A172 (cell line): ENCODE measurements at places on chromosomes 4 and X. TPM values are rescaled to one million over a fixed set of nuclear protein-coding genes. Genes with fewer than 3 reads are reported as not detected.
A peak's percentile ranks its signal among the peaks of the same experiment; 100 is the strongest.

GRCh38 chr4:184279496-184280061 is 61.9 kb upstream of the ENPP6 start:
- DNase-seq = no peak

DNA sequence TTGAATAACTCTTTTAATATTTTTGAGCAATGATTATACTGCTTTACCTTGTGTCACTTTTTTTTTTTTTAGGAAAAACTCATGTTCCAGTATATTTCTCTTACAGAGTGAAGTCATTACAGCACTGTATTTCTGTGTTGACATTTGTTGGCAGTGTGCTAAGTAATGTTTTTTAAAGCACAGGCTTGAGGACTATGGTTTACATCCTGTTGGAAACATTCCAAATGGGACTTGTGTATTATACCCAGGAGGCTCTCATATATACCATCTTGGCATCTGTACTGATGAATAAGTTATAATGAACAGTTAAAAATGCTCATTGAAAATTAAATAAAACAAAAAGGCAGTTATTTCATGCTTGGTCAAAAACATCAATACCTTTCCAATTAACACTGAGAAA is 33.8 kb downstream of the CEP44 start:
- peak; percentile 4 for DNase-seq

- DNase-seq = no peak
Observed at GRCh38 chr4:8781641-8782040, 90.0 kb downstream of the HMX1 start.

DNA sequence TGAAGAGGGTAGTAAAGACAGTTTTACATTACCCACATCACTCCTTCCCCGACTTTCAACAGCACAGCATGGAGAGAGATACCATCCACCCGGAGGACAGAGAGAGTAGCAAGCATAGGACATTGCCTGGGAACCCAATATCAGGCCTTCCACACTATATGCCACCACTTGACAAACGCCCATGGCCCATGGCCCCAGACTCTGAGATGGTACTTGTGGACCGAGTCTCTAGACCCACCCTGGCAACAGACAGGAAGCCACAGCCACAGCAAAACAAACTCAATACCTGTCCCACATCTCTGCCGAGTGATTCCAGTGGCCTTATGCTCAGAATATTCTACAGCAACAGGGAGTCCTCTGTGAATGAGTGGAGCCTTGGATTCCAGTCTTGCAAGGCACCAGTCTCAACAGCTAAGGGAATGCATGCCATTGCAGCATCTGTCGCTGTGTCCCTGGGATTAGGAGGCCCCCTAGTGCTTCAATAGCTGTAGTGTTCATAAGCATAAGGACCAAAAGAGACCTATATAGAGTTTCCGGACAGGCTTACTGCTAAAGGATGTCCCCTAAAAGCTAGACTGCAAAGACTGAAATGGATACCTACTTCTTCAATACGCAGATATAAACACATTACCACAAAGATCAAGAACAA is 14.7 kb upstream of the CT55 start:
- DNase-seq = peak; percentile 18

GRCh38 chr4:40143926-40144508 is 52.8 kb upstream of the RHOH start:
- DNase-seq = no peak

DNA sequence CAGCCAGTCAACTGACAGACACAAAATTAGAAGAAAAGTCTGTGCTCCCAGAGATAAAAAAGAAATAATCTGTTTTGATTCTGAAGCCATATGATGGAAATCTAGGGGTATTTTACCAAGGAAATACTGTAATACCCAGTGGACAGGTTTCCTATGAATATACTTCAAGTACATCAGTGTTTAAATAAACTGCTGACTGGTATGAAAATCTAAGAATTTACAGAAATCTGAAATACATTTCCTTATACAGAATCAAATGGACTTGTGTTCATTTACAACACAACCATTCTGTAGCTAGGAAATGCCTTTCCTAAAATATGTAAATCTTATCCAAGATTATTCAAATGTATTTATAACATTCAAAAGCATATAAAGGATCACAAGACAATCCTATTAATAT is 13.4 kb downstream of the YTHDC1 start:
- no peak for DNase-seq

- DNase-seq = no peak
Observed at GRCh38 chr4:123667991-123668390, 271.4 kb downstream of the SPRY1 start.

DNA sequence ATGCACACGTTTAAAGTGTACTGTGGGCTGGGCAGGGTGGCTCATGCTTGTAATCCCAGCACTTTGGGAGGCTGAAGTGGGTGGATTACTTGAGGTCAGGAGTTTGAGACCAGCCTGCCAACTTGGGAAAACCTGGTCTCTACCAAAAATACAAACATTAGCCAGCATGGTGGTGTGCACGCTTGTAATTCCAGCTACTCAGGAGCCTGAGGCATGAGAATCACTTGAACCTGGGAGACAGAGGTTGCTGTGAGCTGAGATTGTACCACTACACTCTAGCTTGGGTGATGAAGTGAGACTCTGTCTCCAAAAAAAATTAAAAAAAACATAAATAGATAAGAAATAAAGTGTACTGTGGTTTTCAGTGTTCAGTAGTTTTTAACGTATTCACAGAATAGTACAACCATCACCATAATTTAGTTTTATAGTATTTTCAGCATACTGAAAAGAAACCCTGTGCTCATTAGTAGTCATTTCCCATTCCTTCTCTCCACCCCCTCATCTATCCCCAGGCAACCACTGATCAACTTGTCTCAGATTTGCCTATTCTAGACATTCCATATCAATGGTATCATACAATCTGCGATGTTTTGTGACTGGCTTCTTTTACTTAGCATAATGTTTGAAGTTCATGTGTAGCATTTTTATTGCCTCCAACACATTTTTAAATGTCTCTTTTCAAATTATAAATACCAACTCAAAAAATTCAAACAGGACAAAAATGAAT is 19.1 kb downstream of the SLAIN2 start:
- DNase-seq = no peak

GRCh38 chr4:108840426-108840975 is 77.6 kb upstream of the ETNPPL start:
- DNase-seq = no peak

DNA sequence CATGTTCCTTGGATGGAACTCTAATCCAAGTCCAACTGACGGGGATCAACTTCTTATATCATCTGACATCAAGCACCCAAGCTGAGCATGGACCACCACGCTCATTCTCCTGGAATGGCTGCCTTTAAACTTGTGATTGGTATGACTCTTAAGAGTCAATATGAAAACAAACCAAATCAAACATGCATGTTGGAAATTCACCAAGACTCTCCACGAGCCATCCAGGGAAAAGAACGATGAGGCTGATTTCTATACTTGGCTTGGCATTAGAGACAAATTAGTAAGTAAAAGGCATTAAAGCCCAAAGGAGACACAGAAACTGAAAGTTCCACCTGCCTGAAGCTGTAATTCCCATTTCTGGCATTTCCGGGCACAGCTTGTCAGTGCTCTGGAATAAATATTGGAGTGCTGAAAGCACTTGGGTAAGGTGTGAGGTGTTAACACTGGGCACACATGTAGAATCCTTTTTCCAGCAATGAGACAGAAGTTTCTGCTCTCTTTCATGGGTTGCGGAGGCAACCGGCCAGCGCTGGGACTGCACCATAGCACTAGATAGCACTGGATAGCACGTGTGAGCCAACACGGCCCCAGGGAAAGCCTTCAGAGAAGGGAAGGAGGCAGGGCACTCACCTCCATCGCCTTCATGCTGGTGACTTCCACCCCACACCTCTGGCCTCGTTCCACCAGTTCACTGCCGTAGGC is 42.1 kb upstream of the CENPU start:
- no peak for DNase-seq

DNA sequence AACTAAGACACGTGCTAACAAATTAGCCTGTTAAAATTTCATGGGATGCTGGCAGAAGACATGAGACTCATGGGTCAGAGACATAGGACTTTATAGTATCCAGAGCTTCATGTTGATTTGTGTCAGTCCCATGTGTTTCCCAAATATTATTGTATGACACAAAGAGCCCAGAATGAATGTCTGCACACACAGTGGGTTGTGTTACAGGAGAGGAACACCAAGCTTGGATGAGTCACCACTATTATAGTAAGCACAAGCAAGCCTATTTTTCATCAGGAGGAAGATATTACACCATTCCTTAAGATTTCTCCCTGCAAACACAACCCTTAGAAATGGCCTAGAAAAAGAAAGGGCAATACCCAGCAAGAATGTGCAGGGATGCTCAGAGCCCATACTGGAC is 15.4 kb downstream of the BBS12 start:
- DNase-seq = no peak

DNA sequence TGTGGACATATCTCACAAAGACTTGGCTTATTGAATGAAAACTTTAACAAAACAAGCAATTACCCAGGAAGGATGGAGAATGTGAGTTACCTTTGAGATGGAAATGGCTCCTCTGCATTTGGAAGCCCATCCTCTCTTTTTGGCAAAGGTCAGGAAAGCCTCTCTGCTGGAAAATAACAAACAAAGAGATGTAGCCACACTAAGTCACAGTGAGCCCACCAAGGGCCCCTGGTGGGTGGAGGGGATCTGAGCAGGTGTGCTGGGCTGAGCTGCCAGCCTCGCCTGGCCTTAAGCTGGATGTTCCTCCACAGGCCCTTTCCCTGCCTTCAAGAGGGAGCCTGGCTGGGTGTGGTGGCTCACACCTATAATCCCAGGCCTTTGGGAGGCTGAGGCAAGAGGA is 269.2 kb downstream of the HNRNPD start:
- DNase-seq = no peak

DNA sequence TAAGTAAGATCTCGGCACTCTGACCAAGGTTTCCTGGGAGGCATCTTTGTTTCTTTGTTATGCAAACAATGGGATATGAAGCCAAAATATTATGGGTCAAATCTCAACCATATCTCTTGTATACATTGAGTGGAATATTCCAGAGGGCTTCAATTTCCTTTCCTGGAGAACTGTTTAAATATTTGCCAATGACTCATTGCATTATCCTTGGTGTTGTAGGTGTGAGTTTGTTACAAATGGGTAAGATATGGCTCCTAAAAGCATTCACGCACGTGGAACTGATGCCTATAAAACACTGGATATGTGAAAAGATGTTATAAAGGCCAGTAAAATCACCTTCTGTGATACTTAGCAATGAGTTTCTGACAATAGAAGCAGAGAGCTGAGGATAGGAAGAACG is 150.5 kb upstream of the WDR1 start:
- DNase-seq = no peak

GRCh38 chr4:129314781-129315180 is 218.8 kb downstream of the C4orf33 start:
- DNase-seq = no peak

DNA sequence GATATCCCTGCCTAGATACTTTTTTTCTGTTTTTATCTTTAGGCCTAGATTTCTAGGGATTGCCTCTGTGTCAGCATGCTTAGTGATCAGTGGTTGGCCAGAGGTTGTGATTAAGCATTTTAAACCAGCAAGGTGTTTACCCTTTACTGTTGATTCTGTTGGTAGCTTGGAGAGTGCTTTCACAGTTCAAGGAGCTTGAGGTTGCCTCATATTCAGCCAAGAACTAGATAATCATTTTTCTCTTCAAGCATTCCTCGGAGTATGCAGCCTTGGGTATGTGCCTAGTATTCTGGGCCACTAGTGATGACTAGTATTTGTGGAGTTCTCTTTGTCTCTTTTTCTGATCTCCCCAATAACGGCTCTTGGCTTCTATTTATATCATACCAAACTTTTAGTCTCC is 20.4 kb downstream of the APOOL start:
- DNase-seq = no peak

DNA sequence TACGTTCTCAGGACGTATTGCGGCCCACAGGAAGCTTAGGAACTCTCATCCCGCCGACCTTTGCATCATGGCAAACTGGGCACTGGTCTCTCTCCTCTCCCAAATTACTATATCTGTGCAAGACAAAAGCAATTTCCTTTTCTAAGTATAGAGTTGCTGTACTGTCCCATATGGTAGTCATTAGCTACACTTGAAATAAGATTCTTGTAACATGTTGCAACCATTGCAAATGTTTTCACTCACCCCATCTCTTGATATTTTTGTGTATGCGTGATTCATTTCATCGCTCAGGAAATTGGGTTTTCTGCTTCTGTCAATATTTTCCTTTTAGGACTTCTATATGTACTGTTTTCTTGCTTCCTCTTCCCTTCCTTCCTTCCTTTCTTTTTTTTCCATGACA is 15.7 kb downstream of the ARMCX6 start:
- DNase-seq = no peak

GRCh38 chr4:37243722-37244582 is 591 bp upstream of the NWD2 start:
- DNase-seq = no peak

DNA sequence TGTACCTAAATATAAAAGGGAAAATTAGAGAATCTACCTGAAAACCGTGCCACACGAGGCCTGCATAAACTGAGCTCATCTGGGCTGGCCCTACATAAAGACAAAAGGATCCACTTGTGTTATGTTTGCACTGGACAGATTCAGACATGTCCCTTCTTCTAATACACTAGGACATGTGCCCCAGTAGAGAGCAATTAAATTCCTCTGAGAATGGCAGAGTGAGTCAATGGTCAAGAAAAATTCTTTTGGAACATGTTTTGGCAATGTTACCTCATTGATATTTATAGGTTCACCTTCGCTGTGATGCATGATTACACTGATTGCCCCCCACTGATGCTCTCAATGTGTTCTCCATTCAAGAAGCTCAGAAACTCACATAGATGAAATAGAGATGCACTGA is 95.2 kb downstream of the MANBA start:
- no peak for DNase-seq

DNA sequence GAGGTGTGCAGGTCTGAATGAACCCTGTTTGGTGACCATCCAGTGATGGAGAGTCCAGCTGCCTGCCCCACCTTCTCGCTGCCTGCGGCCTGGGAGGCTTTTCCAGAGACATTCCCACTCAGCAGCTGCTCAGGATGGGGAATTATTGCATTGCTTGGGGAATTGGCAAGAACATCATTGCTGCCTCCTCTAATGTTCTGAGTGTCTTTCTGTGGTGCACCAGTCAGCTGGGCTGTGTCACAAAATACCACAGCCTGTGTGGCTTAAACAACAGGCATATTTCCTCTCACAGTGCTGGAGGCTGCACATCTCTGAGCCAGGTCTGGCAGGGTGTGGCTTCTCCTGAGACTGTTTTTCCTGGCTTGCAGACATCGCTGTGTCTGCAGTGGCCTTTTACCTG is 86.8 kb upstream of the AFAP1 start:
- DNase-seq = no peak

DNA sequence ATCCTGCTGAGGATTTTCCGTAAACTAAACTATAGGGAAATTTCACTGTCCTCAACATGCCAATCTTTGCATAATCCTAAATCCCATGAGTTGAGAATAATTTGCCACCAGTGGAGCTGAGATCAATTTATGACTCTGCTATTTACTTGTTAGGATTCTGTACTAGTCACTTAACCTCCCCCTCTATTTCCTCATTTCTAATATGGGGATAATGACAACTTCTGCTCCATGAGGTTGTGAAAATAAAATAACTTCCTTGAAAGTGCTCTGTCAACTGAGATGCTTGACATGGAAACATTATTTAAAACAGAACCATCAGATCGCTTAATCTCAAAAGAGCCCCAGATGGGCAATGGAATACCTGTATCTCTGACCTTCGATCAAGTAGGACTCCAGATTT is 2.6 kb upstream of the FGF16 start:
- no peak for DNase-seq

ENOX2 gene
- total RNA-seq = 4.0 and 4.2 TPM in 2 replicates

LAMTOR3 gene
- 59.8 and 65.9 TPM in 2 replicates for total RNA-seq

ALPK1 gene
- total RNA-seq = 8.8 and 11.6 TPM in 2 replicates

FTHL17 gene
- not detected in 2 replicates for total RNA-seq

ALAS2 gene
- total RNA-seq = not detected in 2 replicates

CLDN22 gene
- total RNA-seq = not detected in 2 replicates

MID2 gene
- total RNA-seq = 5.7 and 6.7 TPM in 2 replicates

AMTN gene
- 17.4 and 29.6 TPM in 2 replicates for total RNA-seq

AFM gene
- total RNA-seq = not detected in 2 replicates

SMIM10 gene
- 0.40 and 0.60 TPM in 2 replicates for total RNA-seq
